H54 (cell line): ENCODE measurements at places on chromosomes 3 and 15.

- DNase-seq = no peak
These were observed 99.5 kb downstream of the ATG7 start for GRCh38 chr3:11371747-11372146.

GRCh38 chr15:80936288-80937078, 53.1 kb downstream of the MESD start:
- no peak for DNase-seq

GRCh38 chr3:177977381-177978158, 558.7 kb upstream of the KCNMB2 start:
- peak; percentile 25 for DNase-seq

GRCh38 chr3:53202331-53203015, 41.5 kb downstream of the PRKCD start:
- no peak for DNase-seq

DNA sequence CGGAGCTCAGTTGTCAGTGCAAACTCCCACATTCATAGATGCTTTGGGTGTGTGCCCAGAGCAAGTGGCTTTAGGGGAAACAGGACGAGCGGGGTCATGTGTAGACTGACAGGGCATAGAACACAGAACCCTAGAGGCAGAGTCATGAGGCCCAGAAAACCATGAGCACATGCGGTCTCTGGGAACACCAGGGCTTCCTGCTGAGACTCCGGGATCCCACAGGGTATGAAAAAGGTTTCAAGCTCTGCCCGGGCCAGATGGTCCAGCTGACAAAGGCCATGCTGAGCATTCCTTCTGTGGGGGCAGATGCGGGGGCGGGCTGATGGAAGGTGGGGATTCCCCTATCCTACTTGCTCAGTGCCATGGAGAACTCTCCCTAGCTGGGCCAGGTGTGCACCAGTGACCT, 44.8 kb downstream of the ROPN1B start:
- no peak for DNase-seq

- DNase-seq = no peak
These were observed 847 bp downstream of the WHAMM start for GRCh38 chr15:82810061-82810889.

GRCh38 chr3:81620849-81621248, 140.6 kb downstream of the GBE1 start:
- no peak for DNase-seq

DNA sequence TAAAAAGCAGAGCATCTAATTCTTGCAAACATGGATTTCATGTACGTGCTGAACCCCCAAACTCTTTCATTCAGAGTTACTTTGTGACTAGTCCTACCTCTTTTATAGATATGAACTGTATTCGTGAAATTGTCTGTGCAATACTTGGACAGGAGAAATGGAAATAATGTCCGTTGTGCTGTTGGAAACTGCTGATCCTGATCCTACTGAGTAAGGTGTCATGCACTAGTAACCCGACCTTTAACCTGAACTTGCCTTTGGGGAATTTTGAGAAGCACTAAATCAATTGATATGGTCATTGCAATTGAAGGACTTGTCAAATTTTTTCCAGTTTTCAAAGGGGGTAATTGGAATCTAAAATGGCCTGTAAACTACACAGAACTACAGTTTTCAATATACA, 856.4 kb downstream of the ROBO1 start:
- no peak for DNase-seq

- DNase-seq = no peak
These were observed 88.2 kb upstream of the STT3B start for GRCh38 chr3:31444220-31445142.

DNA sequence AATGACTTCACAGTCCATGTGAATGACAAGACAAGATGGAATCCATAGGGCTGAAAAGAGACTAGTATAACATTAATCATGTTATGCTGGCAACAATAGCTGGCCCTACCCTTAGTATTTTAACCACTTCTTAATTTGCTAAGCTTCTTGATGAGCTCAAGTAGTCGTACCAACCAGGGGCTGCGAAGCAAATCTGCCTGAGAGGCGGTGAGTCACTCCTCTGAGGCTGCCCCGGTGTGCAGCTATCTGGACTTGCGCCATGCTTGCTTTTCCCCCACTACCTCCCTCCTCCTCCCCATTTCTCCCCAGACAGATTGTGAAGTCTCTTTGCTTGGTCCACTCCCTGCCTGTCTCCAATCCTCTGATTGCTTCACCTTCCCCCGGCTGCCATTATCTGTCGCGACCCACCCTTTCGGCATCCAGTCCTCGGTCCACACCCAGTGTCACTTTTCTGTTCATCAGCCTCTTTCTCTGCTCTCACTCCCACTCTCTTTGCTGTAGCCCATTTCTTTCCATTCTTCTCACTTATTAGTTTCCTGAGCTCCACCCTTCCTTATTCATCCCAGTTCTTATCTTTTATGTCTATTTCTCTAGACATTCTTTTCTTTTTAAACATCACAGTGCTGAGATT, 42.7 kb downstream of the DUT start:
- DNase-seq = no peak

GRCh38 chr15:53031469-53031868, 241.3 kb upstream of the ONECUT1 start:
- no peak for DNase-seq

DNA sequence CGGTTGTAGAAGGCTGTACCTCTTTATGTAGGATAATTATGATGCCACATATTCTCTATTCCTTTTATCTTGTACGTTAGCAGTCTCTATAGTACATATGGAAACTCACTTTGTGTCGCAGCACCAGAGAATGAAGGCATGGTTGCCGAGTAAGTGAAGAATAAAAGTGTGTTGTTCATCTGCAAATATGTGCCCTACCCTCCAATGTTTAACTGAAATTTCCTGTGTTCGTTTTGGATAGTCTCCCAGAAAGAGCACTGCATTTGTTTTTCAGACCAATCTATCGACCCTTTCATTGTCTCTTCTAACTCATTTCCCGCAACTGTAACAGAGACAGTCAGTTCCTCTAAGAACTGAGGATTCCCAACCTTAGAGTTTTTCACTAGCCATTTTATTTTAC, 592.8 kb downstream of the TUSC7 start:
- DNase-seq = no peak

GRCh38 chr3:139517321-139518065, 22.0 kb downstream of the RBP1 start:
- DNase-seq = no peak

GRCh38 chr3:184604039-184604601, 42.5 kb downstream of the EPHB3 start:
- DNase-seq = no peak

DNA sequence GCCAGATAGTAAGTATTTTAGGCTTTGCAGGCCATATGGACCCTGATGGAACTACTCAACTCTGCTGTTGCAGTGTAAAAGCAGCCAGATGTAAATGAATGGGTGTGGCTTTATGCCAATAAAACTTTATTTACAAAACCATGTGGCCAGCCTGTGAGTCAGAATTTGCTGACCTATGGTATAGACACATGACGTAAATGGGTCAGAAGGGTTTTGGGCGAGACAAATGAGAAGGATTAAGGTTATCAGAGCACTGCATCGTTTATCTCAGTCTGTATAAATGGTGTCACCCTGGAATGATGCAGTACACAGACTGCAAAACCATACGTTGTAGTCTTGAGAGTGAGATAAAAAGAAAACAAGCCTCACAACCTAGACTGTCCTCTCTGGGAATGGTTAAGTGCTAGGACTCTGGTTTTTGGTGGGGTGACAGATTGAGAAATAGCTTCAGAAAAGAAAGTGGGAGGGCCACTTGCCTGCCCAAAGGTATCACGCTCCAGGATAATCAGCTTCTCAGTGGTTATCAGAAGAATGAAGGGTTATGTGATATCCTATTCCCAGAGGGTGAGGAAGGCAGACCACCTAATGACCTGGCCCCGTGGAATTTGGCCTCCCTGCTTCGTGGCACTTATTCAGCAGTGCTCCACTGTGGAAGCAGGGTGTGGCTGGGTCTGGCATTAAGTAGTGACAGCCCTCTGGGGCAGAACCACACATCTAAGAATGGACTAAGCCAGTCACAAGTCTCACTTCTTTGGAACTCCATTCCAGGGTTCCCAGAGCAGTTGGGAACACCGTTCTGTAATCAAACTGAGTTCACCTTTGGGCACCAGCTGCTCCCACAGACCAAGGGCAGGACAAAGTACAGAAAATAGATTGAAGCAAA, 46.1 kb downstream of the ABHD5 start:
- no peak for DNase-seq

DNA sequence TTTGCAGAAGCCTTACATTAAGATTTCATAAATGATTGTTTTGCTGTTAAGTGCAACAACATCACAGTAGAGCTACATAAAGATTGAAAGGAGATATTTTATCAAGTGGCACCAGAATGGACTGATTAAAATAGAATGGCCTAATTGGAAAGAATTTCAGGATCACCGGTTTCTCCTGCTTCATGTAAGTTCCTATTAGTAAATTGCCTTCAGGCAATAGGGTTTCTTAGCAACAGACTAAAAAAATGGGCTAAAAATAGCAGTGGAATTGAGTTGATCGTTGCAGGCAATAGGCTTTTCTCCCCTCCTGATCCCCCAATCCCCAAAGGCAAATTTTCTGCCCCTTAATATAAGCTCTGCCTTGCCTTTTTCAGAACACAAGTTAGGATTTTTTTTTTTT, 917 bp downstream of the LNP1 start:
- DNase-seq = no peak

DNA sequence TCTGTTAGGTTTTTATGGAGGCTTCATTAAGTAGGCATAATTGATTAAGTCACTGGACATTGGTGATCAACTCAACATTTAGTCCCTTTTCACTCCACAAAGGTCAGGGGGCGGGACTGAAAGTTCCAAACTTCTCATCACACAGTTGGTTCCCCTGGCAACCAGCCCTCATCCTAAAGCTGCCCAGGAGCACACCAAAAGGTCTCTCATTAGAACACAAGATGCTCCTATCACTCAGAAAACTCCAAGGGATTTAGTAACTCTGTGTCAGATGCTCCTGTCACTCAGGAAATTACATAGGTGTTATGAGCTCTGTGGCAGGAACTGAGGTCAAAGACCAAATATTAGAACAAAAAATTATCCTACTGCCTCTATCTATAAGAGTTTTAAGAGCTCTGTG, 321.5 kb downstream of the OTOL1 start:
- DNase-seq = no peak

DNA sequence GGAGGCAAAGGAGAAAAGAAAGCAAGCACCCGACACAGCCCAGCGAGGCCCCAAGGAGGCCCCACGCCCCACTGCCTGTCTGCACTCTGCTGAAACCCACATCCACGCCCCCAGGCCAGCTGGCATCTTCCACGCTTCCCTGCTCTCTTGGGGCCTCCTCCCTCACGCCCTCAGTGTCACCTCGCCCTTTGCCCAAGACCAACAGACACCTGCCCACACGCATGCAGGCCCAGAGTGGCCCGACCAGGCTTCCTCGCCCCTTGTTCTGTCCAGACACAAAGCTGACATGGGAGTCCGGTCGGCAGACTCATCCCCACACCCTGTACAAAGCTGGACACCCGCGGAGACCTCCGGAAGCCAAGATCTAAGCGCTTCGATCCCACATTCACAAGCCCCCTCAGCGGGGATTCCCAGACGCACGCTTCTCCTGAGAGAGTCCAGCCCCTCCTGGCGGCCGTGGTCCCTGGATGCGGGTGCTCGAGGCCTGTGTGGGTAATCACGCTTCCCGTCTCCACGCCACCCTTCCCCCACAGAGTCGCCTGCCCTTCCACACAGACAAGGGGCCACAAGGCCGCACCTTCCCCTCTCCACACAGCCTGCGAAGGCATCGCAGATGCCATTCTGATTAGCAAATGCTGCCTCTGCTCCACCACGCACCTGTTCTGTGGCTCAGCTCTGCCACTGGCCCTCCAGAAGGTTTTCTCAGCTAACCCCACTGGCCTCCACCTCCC, 176.6 kb downstream of the XXYLT1 start:
- DNase-seq = no peak

- DNase-seq = peak; percentile 4
These were observed 359.5 kb upstream of the TMCO5A start for GRCh38 chr15:37574985-37575384.

DNA sequence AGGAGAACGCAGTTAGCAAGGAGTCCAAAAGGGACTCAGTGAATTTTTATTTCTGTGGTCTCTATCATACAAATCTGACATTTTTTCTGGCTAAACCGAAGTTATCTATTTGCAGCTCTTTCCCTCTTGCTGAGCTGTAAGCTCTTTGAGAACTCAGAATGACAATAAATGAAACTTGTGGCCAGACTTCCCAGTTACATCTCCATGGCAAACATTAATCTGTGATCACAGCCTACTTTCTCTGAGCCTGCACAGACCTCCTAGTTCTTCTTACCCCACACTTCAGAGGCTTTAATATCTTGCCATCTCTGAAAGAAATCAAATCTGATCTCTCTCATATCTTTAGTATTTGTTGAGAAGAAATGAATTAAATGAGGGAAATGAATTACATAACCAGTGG, 58.0 kb downstream of the PLD1 start:
- no peak for DNase-seq

DNA sequence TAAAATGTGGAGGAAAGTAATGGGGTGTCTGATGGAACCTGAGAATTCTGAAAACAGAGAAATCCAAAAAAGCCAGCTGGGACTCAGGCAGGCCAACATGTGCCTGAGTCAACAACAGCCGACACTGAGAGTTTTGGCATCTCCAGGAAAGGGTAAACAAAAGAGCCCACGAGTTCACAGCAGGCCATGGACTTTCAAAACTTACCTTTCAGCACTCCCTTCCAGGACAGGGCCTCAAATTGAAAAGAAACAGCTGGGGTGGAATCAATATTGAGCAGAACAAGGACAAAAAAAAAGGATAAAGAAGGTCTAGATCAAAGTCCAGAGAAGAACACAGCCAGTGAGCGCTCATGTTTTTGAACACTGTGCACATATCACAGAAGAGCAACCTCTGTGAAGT, 735.4 kb upstream of the GRM7 start:
- DNase-seq = no peak

DNA sequence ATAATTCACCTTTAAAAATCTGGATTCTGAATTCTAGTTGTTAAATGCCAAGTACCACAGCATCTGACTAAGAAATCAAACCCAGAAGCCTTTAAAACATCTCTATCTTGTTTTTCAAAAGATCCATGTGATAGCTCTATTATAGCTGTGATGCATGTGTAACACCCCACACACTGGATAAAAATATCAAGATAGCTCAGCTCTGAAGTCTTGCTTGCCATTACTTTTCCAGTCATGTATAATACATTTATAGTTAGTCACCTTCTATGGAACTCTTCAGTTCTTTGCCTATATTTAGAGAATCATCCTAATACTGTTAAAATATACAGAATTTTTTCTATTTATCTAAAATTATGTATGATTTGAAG, 11.6 kb downstream of the ARPP19 start:
- DNase-seq = no peak

DNA sequence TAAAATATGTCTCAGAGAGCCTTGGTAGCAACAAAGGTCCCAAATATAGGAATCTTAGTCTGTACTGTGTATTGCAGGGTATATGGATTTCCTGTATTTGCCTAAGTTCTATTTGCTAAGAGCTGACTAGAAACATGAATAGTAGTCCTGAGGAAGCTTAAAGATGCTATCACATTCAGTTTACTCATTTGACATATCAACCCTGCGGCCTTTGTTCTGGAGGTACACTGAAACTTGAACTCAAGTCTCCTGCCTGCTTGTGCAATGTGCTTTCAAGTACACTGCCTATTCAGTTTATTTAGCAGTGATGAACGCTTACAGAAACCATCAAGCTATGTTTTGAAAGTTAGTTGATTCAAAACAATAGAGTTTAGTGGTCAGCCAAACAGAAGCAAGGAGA, 21.1 kb downstream of the IL1RAP start:
- no peak for DNase-seq

- DNase-seq = no peak
These were observed 262.3 kb downstream of the GAP43 start for GRCh38 chr3:115885621-115886020.

- DNase-seq = no peak
These were observed 193.5 kb downstream of the ULK4 start for GRCh38 chr3:41768363-41768762.
